Liver (tissue), 10 donors: ENCODE measurements at places on chromosomes 4 and X. TPM values are rescaled to one million over a fixed set of nuclear protein-coding genes. Genes with fewer than 3 reads are reported as not detected.

Gene BTK
- 2.9 TPM for total RNA-seq

Gene PAGE5
- total RNA-seq, result not detected

Gene KLHL2
- total RNA-seq, result 37.9 TPM

Gene TASL
- 1.2 TPM for total RNA-seq

Gene IKBKG
- 17.1 TPM for total RNA-seq

GRCh38 chrX:107710617-107711391 is 64.8 kb downstream of the TSC22D3 start:
- no peak for DNase-seq
- H3K4me1 ChIP-seq, result peaks cover 4% of the 10 kb centered on the region
- H3K27me3 ChIP-seq, result no peaks in the 10 kb centered on the region
- no peak overlapping the region for H3K4me3 ChIP-seq

GRCh38 chr4:70943114-70943513 is 40.9 kb downstream of the MOB1B start:
- no peaks in the 10 kb centered on the region for H3K27me3 ChIP-seq
- H3K4me1 ChIP-seq, result peaks cover 4% of the 10 kb centered on the region
- H3K4me3 ChIP-seq, result no peak overlapping the region
- no peak overlapping the region for H3K27ac ChIP-seq

- no peak overlapping the region for H3K4me3 ChIP-seq
- H3K27me3 ChIP-seq, result no peaks in the 10 kb centered on the region
- no peak overlapping the region for H3K27ac ChIP-seq
- DNase-seq, result no peak
Observed at GRCh38 chr4:82484996-82485783, 54.8 kb downstream of the ENOPH1 start.

DNA sequence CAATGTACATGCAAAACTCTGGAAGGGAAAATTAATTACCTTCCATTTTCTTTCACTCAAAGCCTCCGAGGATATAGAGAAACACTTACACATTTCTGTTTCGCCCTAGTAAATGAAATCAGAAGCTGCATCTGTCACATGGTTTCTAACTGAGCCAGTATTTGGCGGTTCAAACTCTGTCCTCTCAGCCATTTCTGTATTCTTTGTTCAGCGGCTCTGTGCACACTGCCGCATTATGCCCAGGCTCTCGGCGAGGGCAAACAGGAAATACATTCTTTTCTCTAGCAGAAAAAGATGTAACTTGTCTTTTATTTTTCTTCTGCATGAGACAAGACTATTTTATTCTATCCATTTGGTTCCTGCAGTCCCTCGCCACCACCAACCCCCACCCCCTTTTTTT is 71.4 kb upstream of the GPM6B start:
- H3K36me3 ChIP-seq, result no peaks in the 10 kb centered on the region
- no peak overlapping the region for H3K27ac ChIP-seq
- no peaks in the 10 kb centered on the region for H3K27me3 ChIP-seq

DNA sequence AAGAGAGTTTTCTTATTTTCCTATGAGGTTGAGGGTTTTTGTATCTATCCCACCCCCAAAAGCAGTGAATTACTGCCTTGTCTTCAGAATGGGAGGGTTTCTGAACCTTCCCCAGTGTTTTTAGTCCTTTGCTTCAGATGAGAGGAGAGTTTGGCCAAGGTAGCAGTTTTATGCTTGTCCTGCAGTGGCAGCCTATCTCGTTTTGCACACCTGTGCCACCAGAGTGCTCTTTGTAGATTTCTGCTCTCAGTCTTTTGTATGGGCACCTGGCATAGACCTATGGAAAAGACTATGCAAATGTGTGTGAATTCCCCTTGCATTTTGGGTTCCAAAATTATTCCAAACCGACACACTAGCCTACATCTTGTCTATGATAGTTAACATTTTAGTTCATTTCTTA is 5.8 kb downstream of the TBC1D19 start:
- no peaks in the 10 kb centered on the region for H3K36me3 ChIP-seq
- DNase-seq, result no peak
- no peak overlapping the region for H3K4me3 ChIP-seq
- H3K27me3 ChIP-seq, result no peaks in the 10 kb centered on the region
- H3K4me1 ChIP-seq, result peaks cover 4% of the 10 kb centered on the region

DNA sequence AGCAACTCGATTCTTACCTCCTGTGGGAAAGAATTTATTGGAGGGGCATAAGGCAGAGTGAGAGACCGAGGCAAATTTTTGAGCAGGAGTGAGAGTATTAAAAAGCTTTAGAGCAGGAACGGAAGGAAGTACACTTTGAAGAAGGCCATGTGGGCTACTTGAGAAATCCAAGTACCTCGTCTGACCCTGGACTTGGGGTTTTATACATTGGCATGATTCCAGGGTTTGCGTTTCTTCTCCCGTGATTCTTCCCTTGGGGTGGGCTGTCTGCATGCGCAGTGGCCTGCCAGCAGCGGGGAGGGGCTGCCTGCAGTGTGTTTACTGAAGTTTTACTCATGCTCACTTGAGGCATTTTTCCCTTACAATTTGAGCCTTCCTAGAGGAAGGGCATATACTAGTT is 3.4 kb downstream of the GALNT7 start:
- H3K36me3 ChIP-seq, result no peaks in the 10 kb centered on the region
- no peak overlapping the region for H3K4me3 ChIP-seq
- no peaks in the 10 kb centered on the region for H3K27me3 ChIP-seq
- peaks cover 18% of the 10 kb centered on the region for H3K4me1 ChIP-seq
- no peak overlapping the region for H3K27ac ChIP-seq
- no peak for DNase-seq

GRCh38 chr4:116702949-116703348 is 382.4 kb downstream of the TRAM1L1 start:
- DNase-seq, result no peak
- H3K4me1 ChIP-seq, result no peaks in the 10 kb centered on the region
- no peaks in the 10 kb centered on the region for H3K27me3 ChIP-seq
- no peak overlapping the region for H3K27ac ChIP-seq

DNA sequence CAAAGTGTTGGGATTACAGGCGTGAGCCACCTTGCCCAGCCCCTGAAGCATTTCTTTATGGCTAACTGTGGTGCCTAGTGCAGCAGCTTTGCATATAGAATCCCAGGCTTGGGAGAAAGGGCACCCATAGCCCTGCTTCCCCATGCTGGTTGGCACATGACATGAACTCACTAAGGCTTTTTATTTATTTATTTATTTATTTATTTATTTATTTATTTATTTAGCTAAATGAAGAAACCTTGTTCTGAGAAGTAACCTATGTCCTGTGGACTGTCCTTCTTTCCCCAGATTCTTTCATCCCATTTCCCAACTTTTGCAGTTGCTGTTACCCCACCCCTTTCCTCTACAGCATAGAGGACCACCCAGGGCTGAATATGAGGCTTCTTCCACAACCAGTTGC is 1.9 kb upstream of the GJB1 start:
- DNase-seq, result no peak
- no peak overlapping the region for H3K4me3 ChIP-seq

DNA sequence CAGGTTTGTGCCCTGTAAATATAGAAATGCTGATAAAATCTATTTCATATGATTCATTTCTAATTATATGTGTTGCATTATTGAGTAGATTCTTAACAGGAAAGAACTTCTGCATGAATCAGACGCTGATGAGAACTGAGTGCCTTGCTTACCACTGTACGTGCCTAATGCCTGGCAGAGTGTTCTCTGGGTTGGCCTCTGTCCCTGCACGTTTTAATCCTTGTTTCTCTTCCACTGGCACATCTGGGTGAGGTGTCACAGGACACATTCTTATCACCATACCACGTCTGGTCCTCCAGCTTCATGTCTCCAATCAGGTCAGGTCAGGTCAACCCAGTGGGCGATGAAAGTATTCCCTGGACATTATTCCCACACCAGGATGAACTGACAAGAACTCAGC is 53.6 kb downstream of the KLF3 start:
- H3K27ac ChIP-seq, result no peak overlapping the region
- H3K4me3 ChIP-seq, result no peak overlapping the region
- H3K36me3 ChIP-seq, result no peaks in the 10 kb centered on the region
- no peaks in the 10 kb centered on the region for H3K27me3 ChIP-seq
- no peak for DNase-seq

- H3K27ac ChIP-seq, result no peak overlapping the region
- H3K4me3 ChIP-seq, result no peak overlapping the region
- no peaks in the 10 kb centered on the region for H3K36me3 ChIP-seq
- DNase-seq, result no peak
- H3K4me1 ChIP-seq, result no peaks in the 10 kb centered on the region
- H3K27me3 ChIP-seq, result no peaks in the 10 kb centered on the region
Observed at GRCh38 chr4:150999086-150999485, 16.0 kb downstream of the LRBA start.

DNA sequence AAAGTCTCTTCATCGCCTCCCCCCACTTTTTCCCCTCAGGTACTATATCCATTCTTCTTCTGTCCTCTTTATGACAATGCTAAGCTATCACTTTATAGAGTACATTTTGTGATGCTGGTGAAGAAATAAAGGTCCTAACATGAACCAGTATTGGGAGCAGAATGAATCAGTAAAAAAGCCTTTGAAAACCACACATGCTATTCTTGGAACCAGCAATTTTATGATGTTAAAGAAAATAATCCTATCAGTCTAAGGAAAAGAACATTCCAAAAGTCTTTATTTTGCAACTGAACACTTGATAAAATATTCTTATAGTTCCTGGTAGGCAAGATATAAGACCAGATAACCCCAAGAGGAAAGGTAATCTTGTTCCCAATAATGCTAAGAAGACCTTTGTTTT is 107.8 kb upstream of the MCF2 start:
- no peaks in the 10 kb centered on the region for H3K36me3 ChIP-seq
- no peak for DNase-seq
- H3K4me1 ChIP-seq, result no peaks in the 10 kb centered on the region
